ENCODE measurements at places on chromosomes 12 and 14.

- DNase-seq = no peak
Measured at GRCh38 chr12:11978726-11979384, 91.9 kb upstream of the BCL2L14 start.

DNA sequence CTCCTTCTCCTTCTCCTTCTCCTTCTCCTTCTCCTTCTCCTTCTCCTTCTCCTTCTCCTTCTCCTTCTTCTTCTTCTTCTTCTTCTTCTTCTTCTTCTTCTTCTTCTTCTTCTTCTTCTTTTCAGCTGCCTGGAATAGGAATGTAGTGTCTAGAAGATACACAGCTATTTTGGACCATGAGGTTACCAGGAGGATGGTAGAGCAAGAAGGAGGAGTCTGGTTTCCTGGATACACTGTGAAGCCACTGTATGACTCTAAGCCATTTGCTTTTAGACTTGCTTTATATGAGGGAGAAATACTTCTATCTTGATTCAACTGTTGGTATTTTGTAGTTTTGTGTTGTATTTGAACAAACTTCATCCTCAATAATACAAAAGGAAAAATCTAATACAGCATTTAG lies 3.0 kb upstream of the MYBPC1 start:
- no peak for DNase-seq

- no peak for DNase-seq
Measured at GRCh38 chr14:77106666-77107065, 8.6 kb downstream of the CIPC start.

GRCh38 chr14:40413136-40413535 lies 980.9 kb upstream of the FBXO33 start:
- no peak for DNase-seq

DNA sequence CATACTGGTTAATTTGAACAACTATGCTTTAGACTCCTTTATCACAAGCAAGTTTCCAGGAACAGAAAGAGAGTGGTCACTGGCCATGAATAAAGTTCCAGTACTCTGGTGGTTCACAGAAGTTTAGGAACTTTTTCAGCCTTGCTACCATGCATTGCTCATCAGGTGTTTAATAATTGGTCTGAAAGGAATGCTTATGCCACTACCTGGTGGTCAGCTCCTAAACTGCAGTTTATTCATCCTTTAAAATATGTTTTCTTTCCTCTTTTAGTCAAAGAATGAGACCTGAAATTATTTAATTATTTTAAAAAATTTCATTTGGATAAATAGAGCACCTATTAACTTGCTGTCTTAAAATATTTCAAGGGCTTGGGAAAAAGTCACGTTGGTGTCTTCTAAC lies 260.1 kb upstream of the OR4E1 start:
- DNase-seq = no peak

All from NCI-H1417 (cell line).